Fibroblast of villous mesenchyme (primary cell): ENCODE measurements at places on chromosomes 3 and 15.

DNA sequence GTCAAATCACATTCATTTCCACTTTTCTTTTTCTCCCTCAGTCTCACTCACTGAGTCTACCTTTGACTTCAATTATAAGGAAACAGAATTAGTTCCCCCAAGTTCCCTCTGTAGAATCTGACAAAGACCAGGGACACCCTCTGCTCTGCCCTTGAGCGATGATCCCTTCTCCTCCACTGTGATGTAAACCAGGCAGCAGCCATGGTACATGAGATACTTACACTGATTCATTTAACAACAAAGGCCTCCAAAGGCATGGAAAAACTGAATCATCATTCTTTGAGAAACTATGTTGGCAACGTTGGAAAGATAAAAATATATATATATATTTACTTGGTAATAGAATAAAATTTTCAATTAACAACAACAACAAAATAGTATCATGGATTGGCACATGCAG lies 84.1 kb downstream of the P3H2 start:
- DNase-seq: no peak

DNA sequence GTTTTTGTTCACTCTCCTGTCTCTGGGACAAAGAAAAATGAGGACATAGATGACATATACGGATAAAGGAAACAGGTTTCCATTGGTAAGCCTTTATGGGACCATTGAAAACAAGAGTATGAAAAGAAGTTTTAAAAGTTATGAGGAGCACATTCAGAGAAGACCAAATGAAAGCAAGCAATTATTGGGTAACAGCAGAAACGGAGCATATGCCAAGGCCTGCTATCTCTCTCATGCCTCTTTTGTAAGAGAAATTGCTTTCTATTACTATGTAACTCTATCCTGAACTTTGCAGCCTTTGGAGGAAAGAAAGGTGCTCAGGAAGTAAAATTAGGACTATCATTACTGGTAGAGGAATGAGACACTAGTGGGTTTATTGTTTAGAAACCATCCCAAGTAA lies 14.9 kb upstream of the DPH6 start:
- DNase-seq: peak; percentile 19

DNA sequence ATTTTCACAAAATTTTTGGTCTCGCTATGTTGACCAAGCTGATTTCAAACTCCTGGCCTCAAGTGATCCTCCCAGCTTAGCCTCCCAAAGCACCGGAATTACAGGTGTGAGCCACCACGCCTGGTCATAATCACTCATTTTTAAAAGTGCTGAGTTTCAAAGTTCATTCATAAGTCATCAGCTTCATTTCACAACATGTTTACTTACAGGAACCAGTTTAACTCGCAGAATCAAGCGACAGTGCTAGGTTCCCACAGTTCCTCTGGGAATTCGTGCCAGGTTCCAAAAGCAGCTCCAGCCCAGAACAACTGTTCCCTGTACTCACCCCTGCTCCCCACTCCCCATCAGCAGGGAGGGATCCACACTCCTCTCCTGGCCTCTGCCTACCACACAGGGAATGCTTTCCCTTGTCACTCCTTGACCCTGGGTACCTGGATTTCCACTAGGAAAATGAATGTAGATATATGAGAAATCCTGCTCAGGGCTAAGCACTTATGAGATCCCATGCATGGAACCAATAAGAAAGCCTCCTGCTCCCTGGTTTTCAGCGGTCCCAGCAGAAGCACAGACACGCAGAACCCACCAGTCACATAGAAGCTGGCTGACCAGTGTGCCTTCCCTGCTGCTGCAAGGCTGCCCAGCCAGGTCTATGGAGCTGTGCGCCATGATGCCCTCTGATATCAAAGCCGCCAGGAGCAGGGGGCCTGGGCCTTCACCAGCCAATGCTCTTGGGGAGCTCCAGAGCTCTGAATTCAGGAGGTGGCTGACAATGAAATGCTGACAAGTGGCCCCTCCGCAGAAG lies 72.3 kb downstream of the ITGB5 start:
- DNase-seq: peak; percentile 77

DNA sequence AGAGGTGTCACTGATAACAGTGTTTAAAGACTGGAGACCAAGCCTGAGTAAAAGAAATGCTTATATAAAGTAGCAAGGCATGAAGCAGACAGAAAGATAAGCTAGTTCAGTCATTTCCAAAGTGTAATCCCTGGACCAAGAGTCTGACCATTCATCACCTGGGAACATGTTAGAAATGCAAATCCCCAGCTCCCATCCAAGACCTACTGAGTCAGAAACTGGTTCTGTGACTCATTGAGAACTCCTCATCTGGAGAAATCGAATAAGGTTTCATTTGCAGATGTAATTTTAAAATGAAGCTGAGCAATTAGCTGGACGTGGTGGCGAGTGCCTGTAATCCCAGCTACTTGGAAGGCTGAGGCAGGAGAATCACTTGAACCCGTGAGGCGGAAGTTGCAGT lies 473.9 kb upstream of the UBE2E2 start:
- no peak for DNase-seq

GRCh38 chr3:171460725-171461524 lies 720 bp upstream of the TNIK start:
- peak; percentile 84 for DNase-seq

GRCh38 chr15:94324117-94324826 lies 92.9 kb downstream of the MCTP2 start:
- DNase-seq: peak; percentile 77

DNA sequence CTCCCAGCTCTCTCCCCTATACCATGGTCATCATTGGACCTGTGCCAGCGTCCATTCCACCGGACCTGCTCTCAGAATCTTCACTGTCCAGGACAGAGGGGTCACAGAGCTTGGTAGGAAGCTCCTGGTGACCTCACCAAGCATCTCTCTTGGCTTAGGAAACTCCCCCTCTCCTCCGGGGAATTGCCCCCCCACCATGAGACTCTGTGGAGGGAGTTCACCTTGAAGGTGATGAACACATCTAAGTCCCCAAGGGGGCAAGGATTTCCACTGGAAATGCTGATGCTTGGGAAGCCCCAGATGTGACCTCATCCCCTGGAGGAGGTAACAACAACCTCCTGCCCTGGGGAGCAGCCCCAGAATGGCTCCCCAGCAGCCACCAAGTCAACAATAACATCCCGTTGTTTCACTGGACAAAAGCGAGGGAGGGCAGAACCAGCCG lies 3.2 kb downstream of the SEMA7A start:
- DNase-seq: no peak

DNA sequence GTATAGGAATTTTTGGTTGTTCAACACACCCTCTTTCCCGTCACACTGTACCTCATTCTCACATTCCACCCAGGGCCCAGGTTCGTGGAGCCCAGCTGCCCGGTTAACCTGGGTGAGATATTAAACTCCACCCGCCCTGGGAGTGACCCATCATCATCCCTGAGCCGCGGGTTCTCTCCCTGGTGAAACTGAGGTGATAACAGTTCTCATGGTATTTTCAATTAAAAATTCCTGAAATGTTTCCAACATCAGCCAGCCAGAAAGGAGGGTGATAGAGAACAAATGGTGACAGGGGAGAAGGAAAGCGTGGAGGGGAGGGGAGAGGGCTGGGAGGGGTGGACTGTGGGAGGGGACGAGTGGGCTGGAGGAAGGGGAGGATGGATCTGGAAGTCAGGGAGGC lies 148.8 kb downstream of the ALDH1A2 start:
- no peak for DNase-seq

GRCh38 chr3:72887705-72888545 lies at the start of gene GXYLT2:
Gene GXYLT2, plus strand, starts transcription at chr3:72888046. Its CDS starts 188 bp downstream, at chr3:72888234.
- peak; percentile 75 for DNase-seq

GRCh38 chr3:58497097-58497496 lies 5.2 kb downstream of the KCTD6 start:
- DNase-seq: no peak

GRCh38 chr3:124206225-124207055 lies 214.5 kb upstream of the ROPN1 start:
- DNase-seq: no peak

DNA sequence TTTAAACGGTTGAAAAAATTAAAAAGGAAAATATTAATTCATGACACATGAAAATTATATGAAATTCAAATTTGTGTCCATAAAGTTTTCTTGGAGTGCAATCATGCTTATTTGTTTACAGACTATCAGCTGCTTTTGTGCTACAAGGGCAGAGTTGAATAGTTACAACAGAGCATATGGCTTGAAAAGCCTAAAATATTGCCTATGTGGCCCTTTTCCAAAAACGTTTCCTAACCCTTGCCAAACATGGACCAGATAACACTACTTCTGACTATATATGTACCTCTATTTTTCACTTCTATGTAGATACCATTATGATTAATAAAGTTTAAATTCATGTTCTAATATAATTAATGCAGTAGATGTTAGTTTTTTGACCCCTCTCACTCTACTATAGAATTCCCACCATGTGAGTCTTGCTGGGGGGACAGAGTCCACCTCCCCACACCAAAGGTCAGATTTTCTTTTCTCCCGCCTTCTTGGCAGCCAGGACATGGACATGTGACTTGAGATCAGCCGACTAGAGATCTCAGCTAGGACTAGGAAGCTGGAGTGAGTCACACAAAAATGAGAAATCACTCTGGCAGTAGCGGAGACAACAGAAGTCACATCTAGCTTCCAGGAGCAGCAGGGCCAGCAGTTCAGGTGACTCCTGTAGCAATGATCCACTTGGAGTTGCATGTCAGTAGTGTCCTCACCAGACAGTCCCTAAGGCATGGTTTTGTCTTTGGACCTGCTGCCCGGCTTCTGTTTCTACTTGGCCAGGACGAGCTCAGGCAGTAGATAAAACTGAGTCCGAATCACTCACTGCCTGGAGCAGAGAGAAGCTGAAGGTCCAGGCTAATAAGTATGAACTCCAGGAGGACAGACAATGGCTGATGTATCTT lies 22.4 kb downstream of the CIAO2A start:
- peak; percentile 86 for DNase-seq

GRCh38 chr3:115399750-115400149 lies 223.6 kb upstream of the GAP43 start:
- DNase-seq: no peak

DNA sequence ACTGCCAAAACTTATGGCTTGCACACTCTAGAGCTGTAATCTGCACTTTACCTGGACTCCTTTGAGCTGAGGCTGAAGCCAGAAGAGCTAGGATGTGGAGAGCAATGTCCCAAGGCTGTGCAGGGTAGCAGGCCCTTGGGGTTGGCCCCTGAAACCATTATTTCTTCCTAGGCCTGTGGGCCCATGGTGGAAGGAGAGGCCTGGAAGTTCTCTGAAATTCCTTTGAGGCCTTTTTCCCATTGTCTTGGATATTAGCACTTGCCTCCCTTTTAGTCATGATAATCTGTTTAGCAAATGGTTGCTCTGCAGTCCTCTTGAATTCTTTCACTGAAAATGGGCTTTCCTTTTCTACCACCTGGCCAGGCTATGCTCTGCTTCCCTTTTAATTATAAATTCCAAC lies 102.0 kb upstream of the SGO1 start:
- DNase-seq: no peak

- no peak for DNase-seq
Measured at GRCh38 chr3:39718674-39719595, 90.5 kb upstream of the MYRIP start.

GRCh38 chr15:26873846-26874245 lies 7.0 kb downstream of the GABRA5 start:
- no peak for DNase-seq

GRCh38 chr3:102129760-102130608 lies 280.7 kb downstream of the NFKBIZ start:
- peak; percentile 86 for DNase-seq

DNA sequence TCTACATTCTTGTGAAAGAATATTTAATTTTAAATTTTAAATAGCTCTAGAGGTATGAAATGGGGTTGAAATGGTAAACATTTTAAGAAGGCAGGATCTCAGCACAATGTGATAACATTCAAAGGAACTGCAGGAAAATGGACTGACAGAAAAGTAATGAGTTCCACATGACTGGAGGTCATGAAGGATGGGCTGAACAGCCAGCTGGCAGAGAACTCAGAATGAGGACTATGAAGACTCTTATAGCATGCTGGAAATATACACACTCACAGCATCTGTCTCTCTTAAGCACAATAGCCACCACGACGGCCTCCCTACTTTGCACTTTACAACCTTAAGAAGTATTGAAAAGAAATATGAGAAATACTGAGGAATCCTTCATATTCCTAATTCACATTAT lies 94.7 kb downstream of the TNIK start:
- no peak for DNase-seq

DNA sequence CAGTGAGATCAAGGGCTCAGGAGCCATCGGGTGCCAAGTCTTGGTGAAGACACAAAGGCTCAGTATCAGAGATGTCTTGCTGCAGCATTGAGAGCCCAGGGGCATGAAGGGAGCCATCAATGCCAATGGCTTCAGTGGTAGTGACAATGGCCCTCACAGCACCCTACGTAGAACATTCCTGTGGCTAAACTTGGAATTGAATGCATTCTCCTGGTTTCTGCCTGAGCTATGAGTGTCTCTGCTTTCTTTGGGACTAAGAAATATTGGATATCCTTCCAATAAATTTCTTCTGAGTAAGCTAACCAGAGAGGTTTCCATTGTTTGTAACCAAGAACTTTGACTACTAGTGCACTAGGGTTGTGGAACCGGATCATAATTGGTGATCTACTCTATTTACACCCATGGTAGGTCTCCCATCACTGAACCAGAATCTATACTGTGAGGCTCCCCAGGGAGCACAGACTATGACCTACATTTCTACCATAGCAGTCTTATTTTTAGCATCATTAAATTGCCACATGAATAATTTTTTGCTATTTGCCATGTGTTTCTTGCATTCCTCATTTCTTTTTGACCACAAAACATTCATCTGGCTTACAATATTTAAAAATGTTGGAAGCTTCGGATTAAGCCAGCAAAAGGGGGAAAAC lies 31.6 kb upstream of the PDZRN3 start:
- no peak for DNase-seq

GRCh38 chr3:64408770-64409169 lies 183.5 kb upstream of the PRICKLE2 start:
- DNase-seq: no peak

- DNase-seq: peak; percentile 47
Measured at GRCh38 chr3:17195192-17195611, 310.4 kb downstream of the PLCL2 start.

DNA sequence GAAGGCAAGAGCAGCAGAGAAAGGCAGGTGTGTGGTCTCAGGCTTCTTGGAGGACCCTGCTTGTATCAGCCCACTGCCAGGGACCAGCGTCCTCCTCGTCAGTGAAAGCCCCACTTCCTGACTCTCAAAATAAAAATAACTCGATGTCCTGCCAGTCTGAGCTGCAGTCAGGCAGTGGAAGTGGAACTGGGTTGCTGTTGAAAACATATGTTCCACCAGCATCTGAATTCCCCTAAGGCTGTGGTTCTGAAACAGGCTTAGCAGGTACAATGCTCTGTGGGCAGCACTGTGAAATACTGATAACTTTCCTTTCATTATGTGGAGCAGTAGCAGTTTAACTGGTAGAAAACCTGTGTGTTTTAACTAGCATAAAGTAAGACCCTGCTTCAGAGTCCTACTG lies 121.6 kb upstream of the EIF1B start:
- DNase-seq: no peak
